ENCODE measurements at places on chromosomes 4 and X.

DNA sequence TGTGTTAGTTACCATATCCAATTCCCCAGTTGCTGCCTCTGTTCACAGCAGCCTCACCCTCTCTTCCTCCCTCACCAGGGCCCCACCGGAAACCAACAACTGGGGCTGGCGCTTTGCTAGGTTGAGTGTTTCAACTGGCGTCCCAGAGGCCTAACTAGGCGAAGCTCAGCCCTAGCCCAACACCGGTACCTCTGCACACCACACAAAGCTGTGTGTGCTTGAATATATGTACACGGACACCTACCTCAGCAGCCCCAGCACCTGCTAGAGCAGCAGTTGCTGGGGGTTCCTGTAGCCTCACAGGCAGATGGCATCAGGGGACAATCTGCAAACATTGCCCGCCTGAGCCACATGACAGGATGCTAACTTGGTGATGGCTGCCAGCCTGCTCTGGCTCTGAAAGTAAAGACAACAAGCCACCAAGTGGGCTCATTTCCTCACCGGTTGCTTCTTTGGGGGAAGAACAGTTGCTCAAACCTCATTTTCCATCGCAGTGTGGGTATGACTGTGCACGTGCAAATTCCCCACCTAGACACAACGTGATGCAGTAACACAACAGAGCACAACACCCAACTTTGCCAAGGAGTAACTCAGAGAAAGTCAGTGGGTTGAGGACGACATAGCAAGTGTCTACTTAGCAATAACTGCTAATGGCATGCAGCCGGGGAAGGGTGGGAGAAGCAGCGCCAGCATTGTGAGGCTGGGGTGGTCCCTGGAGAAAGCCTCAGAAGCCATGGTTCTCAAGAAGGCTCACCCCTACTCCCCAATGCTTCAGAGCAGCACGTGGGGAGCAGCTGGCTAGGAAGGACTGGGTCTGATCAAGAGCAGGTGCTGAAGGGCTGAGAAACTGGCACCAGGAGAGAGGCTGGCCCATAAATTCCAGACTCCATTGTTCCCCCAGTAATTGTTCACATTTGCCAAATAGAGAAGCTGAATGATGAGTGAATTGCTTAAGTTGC lies 139.5 kb downstream of the SH3KBP1 start:
- DNase-seq: no peak

GRCh38 chrX:120604361-120604782 lies 471 bp downstream of the MCTS1 start:
- DNase-seq: no peak

- no peak for DNase-seq
Observed at GRCh38 chr4:85209161-85209560, 242.7 kb upstream of the WDFY3 start.

GRCh38 chr4:7830747-7831146 lies 108.9 kb downstream of the AFAP1 start:
- no peak for DNase-seq

DNA sequence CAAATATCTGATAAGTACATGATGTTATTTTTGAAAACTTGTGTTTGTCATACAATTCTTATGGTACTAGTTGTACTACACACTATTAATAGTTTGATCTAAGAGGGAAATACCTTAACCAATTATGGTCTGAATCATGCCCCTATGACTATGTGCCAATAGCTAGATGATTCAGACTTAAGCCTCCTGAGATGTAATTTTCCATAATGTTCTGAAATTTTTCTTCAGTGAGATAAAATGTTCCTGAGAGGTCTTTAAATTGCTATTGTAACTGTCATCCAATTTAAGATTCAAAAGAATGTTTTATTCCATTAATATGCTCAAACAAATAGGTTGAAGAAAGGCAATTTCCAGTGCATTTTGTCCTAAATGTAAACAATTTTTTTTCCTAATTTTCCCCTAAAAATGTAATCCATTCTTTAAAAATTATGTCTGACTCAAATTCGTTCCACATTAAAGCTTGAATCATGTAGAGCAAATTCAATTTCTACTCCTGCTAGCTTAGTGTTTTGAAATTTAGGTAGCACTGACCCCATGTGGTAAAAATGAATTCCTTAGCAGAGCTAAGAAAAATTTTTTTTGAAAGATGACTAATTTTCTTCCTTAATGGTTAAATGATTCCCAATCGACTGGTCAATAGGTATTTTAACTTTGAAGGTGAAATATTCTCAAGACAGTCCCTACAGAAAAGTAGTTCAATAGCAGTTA lies 49.1 kb downstream of the APOOL start:
- no peak for DNase-seq

GRCh38 chrX:132463411-132463810 lies 25.4 kb downstream of the MBNL3 start:
- no peak for DNase-seq

- no peak for DNase-seq
Observed at GRCh38 chrX:56783996-56784620, 55.1 kb downstream of the NBDY start.

DNA sequence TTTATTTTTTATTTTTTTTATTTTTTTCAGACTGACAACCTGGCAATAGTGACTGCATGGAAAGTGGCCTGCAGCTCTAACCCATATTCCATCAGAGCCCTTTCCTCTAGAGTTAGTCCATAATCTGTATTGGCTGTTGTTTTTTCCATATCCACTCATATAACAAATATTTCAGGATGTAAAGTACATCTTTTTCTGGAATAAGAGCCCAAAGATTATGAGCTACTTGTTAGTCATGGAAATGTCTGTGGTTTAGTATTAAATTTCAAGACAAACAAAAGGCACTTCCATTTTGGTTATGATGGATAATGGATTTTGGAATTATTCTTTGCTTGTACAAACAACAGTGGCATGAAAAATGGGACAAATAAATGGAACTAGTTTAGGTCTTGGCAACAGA lies 296.0 kb upstream of the HS3ST1 start:
- no peak for DNase-seq

GRCh38 chr4:142824368-142824767 lies 21.7 kb downstream of the INPP4B start:
- no peak for DNase-seq

- DNase-seq: no peak
Observed at GRCh38 chr4:53193111-53193510, 172.8 kb downstream of the SCFD2 start.

DNA sequence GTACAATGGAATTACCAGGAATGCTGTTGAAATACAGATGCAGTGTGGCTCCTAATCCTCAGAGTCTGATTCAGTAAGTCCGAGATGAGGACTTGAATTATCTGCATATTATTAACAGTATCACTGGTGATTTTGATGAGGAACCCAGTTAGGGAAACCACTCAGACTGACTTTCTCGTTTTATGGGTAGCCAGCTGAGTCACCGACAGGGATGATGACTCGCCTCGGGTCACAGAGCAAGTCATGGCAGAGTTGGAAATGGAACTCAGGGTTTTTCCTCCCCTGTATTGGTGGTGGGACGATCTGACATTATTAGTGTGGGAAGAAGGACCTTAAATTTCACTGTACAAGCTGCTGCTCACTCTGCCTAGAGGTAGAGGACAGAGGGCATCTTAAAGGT lies 51.3 kb downstream of the RTL9 start:
- DNase-seq: no peak
